ENCODE measurements at places on chromosomes 2 and 18. TPM values are rescaled to one million over a fixed set of nuclear protein-coding genes. Genes with fewer than 3 reads are reported as not detected.

GRCh38 chr2:194166818-194167217 lies 1490.2 kb upstream of the SLC39A10 start:
- peak; percentile 0 for DNase-seq

DNA sequence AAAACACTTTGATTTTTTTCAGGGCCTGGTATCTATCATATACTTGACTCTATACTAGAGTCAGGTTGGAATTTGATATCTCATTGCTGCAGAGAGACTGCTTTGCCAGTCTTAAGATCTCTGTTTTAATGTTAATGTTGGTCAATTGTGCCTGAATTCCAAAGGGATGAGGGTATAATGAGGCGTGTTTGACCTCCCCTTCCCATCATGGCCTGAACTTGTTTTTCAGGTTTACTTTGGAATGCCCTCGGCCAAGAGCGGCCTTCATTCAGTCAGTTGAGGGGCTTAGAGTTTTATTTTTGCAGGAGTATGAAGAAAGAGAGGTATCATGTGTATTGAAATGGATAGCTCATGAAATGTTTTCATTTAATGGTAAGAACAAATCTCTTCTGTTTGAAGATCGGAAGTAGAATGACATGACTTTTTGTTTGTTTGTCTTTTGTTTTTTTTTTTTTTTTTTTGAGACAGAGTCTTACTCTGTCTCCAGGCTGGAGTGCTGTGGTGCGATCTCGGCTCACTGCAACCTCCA lies 119.0 kb downstream of the KIAA1328 start:
- DNase-seq: peak; percentile 20

DNA sequence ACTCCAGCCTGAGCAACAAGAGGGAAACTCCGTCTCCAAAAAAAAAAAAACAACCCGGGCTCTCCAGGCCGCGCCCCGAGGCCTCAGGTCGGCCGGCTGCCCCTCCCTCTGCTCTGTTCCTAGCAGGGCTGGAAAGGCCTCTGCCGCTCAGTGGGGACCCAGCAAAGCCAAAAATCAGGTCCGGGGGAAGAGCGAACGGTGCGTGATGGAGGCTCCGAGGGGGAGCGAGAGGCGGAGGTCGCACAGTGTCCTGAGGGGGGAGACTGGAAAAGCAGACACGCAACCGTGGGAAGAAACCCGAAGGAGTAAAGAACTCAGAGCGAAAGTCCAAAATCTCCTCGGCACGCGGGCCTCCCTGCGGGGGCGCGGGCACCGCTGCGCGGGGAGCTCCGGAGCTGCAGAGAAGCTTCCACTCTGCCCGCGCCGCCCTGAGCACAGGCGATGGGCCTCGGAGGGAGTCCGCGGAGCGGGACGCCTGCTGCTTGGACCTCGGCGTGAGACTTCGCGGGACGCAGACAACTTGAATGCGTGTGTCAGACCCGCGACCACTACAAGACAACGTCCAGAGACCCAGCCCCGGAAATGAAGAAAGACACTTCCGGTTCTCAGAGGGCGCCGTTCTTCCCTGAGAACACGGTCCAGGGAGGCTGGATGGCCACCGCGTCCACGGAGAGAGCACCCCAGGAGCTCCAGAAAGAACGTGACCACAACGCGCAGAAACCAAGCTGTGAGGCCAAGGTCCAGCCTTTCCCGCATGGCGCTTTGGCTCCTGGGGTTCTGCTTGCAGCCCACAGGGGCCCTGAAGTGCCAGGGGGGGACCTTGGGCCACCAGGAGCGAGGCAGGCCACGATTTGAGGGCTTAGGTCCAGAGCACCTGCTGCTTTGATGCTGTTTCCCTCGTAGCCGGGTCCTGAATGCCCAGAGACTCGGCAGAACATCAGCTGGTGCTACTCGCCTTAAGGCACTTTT lies 219.8 kb downstream of the DPP10 start:
- peak; percentile 29 for DNase-seq

DNA sequence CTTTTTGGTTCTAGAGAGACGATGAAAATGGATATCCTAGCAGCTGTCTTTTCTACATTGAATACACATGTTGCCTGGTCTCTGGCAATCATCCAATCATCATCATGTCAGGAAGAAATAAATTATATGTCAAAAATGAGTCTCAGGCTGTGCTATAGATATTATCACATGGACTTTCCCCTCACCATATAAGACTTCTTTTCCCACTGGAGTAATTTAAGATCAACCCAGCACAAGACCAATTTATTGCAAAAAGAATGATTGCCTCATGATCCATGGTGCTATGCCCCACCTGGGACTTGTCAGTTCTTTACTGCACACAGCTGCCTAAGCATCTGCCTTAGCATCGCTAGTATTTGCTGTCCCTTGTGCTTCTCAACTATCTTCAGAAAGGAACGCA lies 783.7 kb upstream of the TMEFF2 start:
- no peak for DNase-seq

DNA sequence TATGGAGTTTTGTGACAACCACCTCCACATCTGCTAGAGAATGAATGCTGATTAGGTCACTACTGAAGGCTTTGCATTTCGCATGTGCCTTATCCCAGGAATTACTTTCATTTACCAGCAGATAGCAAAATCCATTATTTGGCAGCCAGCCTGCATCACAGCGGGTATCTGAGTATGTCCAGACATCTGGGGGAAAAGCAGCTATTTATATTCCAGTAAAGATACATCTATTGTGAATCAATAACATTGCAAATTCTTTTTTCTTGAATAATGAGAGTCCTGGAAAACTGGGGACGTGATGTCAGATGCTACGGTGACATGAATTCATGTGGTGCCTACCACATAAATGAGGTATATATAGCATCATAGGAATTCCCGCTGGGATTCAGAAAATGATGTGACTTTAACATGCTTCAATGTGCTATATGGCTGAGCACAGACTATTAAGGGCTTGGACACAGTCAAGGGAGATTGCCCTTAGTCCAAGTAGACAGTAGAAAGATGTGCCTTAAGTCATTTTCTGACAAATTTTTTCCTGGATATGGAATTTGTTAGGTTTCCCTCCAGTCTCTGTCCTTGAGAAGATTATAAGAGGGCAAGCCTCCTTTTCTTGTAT lies 84.2 kb upstream of the CD302 start:
- DNase-seq: no peak

DNA sequence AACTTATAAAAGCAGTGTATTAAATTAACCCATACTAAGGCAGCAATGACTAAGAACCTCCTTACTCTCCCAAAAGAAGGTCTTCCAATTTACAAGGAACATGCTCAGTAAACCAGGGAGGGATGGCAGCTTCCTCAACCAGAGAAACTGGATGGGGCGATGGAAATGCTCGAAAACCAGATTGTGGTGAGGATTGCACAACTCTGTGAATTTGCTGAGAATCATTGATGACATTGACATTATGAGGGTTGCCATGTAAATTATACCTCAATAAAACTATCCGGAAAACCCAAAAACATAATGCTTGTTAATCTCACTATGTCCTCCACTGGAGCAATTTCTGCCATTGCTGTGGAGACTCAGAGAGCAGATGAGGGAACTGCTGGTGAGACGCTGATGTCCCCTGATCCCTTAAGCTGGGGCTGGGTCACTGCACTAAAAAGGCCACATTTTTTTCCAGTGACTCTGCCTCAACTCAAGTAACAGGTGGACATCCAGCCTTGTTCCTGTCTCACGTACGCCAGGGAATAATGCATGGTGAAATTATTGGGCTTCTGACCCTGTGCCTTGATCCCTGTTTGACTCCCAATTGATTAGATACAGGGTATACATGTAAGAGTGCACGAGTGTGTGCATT lies 288.3 kb downstream of the CYP26B1 start:
- DNase-seq: no peak

- no peak for DNase-seq
Observed at GRCh38 chr2:181458871-181459270, 1.7 kb downstream of the ITGA4 start.

DNA sequence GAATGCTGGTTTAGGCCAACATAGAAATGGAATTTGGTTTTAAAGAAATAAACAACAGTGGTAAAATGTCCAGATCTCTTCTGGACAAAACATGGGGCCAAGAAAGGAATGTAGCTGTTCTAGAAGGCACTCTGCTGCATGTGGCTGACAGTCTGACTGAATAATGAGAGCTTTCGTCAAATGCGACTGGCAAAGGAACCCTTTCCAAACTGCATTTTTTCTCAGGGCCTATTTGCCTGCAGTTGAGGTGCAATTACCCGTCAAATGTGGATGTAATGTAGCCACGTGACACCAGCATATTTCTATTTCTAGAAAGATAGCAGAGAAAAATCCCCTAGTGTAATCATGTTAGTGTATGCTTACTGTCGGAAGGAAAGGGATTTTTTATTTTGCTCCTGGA lies 741.2 kb downstream of the NRXN1 start:
- no peak for DNase-seq

DNA sequence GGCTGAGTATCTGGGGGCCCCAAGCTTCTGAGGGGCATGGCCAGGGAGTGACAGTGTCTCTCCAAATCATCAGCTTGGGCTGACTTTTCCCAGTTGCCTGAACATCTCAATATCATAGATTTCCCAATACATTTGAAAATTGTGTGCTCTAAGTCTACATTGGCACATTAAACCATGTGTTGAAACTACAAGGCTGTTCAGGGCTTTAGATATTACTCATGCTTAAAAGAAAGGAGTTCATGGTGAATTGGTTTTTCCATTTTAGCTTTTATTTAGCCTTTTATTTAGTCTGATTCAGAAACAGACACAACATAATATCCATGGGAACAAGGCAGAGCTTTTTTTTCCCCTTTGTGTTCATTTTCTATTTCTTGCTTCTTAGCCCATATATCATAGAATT lies 49.9 kb upstream of the GALR1 start:
- no peak for DNase-seq

DNA sequence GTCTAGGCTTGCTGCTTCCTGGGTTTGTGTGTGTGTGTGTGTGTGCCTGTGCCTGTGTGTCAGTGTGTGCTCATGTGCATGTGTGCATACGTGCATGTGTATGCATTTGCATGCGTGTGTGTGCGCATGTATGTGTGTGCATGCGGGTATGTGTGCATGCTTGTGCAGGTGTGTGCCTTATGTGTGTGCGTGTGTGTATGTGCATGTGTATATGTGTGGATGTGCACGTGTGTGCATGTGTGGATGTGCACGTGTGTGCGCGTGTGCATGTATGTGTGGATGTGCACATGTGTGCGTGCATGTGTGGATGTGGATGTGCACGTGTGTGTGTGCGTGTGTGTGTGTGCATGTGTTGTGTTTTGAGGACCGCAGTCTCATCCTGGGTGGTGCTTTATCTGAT lies 42.8 kb downstream of the LPIN1 start:
- DNase-seq: no peak

- DNase-seq: no peak
Observed at GRCh38 chr2:70477441-70477844, 76.2 kb downstream of the TGFA start.

DNA sequence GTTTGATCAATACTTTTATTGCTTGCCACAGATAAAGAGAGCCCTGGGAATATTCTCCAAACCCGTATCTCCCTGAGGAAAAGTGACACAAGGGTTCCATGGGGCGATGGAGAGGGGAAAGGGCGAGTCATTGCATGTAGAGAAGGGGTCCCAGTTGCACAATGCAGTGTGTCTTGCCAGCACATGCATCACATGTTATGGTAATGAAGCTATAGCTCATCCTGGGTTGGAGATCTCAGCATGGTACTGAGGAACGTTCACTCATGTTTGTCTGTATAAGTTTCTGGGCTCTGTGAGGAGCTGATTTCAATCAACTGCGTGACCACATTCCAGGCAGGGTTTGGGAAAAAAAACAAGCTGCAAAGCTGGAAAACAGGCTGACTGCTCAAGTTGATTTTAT lies 220.7 kb upstream of the MC4R start:
- DNase-seq: no peak

The OR6B2 gene
- not detected for polyA plus RNA-seq

The RGPD4 gene
- not detected for polyA plus RNA-seq

The RAB27B gene
- 4.9 TPM for polyA plus RNA-seq
